Testis (tissue), 5 donors: ENCODE measurements at places on chromosomes 11 and 22. TPM values are rescaled to one million over a fixed set of nuclear protein-coding genes. Genes with fewer than 3 reads are reported as not detected.
A peak's percentile ranks its signal among the peaks of the same experiment; 100 is the strongest.

Gene CDCA5
- 28.5 TPM for total RNA-seq

Gene PRG3
- not detected for total RNA-seq

Gene CNTF
- 1.3 TPM for total RNA-seq

Gene LMO1
- not detected for total RNA-seq

Gene OR8D4
- total RNA-seq: 11.7 TPM

Gene CCDC157
- 81.9 TPM for total RNA-seq

DNA sequence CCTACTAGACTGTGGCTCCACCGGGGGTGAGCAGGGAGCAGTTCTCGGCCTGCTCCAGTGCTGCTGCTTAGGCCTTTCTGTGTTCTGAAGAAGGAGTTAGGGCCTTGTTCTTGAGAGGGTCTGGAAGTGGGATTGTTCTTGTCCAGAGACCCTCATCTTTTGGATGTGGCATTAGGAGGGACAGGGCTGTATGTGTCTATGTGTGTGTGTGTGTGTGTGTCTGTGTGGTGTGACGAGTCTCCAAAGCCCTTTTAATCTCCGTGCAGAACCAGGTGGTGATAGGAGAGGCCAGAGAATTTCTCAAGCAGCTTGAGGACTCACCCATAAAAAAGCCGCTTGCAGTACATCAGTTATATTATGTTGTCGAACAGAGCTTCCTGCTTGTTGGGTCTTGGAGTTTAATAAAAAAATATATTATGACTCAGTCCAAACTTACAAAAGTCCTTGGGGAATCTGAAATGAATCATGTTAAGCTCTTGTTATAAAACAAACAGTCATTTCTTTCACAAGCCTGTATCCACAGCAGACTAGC is 196.5 kb downstream of the TENM4 start:
- H3K27ac ChIP-seq: no peak overlapping the region
- DNase-seq: no peak
- peaks cover 8% of the 10 kb centered on the region for H3K4me1 ChIP-seq
- no peaks in the 10 kb centered on the region for H3K36me3 ChIP-seq
- no peaks in the 10 kb centered on the region for H3K27me3 ChIP-seq

DNA sequence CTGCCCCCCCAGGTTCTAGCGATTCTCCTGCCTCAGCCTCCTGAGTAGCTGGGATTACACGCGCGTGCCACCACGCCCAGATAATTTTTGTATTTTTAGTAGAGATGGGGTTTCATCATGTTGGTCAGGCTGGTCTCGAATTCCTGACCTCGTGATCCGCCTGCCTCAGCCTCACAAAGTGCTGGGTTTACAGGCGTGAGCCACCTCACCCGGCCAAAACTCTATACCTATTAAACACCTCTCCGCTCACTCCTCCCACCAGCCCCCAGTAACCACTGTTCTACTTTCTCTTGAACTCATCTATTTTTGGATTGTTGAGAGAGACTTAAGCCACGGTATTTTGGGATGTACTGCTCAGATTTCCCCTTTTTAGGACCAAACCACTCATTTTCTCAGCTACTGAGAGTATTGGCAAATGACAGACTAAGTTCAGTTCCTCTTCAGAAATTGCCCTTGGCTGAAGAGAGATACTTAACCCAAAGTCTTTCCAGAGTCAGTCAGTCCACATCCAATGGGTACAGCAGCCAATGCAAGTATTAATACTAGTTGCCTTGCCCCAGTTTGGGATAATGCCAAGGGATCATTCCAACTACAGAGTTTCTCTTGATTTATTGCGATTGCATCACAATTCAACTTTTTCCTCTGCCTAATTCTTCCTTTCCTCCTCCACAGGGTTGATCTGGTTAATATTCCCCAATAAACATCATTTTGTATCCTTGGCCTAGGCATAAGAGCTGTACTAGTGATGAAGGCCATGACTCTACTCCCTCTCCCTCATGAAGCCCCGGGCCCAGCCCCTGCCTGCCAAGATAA is 36.8 kb upstream of the CSTF3 start:
- H3K4me1 ChIP-seq: no peaks in the 10 kb centered on the region
- H3K4me3 ChIP-seq: no peak overlapping the region
- DNase-seq: no peak
- no peak overlapping the region for H3K27ac ChIP-seq
- no peaks in the 10 kb centered on the region for H3K36me3 ChIP-seq

DNA sequence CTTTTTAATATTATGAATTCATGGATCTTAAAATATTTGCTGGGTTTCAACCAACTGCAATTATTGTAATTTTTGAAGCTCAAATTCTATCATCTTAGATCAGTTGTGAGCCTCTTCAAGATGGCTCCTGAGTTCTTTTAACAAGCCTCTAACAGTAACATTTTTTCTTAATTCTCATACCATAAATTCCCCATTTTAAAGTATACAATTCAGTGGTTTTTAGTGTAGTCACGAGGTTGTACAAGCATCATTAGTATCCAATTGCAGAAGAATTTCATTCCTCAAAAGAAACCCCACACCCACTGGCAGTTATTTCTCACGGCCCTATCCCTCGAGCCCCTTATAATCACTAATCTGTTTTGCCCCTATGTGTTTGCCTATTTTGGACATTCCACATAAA is 270.8 kb downstream of the SBF2 start:
- no peak for DNase-seq
- no peak overlapping the region for H3K27ac ChIP-seq

GRCh38 chr11:95930948-95931347 is 7.0 kb upstream of the MTMR2 start:
- no peak for DNase-seq
- no peak overlapping the region for H3K4me3 ChIP-seq
- no peaks in the 10 kb centered on the region for H3K4me1 ChIP-seq

DNA sequence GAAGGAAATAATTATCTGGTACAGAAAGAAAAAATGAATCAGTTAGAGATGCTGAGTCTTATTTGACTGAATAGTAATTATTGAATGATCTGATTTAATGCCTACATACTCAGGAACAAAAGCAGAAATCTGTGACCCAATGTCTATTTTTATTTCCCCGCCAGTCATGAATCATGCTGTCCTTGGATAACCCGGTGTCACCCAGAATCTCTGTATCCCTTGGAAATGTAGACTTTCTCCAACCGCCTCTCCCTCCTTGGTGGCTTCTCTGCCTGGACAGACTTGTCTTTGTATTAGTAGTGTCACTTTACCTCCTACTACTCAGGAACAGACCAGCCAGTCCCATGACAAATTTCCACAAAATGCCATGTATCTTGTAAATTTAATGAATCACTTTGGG is 173.3 kb upstream of the PDGFD start:
- H3K4me3 ChIP-seq: no peak overlapping the region
- no peak overlapping the region for H3K27ac ChIP-seq
- H3K4me1 ChIP-seq: no peaks in the 10 kb centered on the region
- DNase-seq: peak; percentile 18

GRCh38 chr22:31235081-31235480 is 23.0 kb downstream of the LIMK2 start:
- H3K36me3 ChIP-seq: no peaks in the 10 kb centered on the region
- H3K4me1 ChIP-seq: peaks cover 8% of the 10 kb centered on the region
- no peak overlapping the region for H3K4me3 ChIP-seq
- no peaks in the 10 kb centered on the region for H3K27me3 ChIP-seq
- DNase-seq: no peak
- no peak overlapping the region for H3K27ac ChIP-seq

GRCh38 chr11:120303004-120303637 is 22.0 kb upstream of the TLCD5 start:
- no peaks in the 10 kb centered on the region for H3K4me1 ChIP-seq
- no peak overlapping the region for H3K4me3 ChIP-seq
- H3K36me3 ChIP-seq: no peaks in the 10 kb centered on the region
- DNase-seq: peak; percentile 84

- no peak overlapping the region for H3K4me3 ChIP-seq
- peaks cover 9% of the 10 kb centered on the region for H3K4me1 ChIP-seq
- no peaks in the 10 kb centered on the region for H3K36me3 ChIP-seq
- H3K27ac ChIP-seq: no peak overlapping the region
- DNase-seq: no peak
These were observed 13.4 kb downstream of the EPS8L2 start for GRCh38 chr11:719214-720016.

- no peak overlapping the region for H3K4me3 ChIP-seq
- DNase-seq: no peak
These were observed 19.3 kb downstream of the MB start for GRCh38 chr22:35597692-35598395.

GRCh38 chr22:36702842-36703215 is 723 bp downstream of the CACNG2 start:
- H3K36me3 ChIP-seq: no peaks in the 10 kb centered on the region
- no peak for DNase-seq
- no peaks in the 10 kb centered on the region for H3K4me1 ChIP-seq
- H3K4me3 ChIP-seq: no peak overlapping the region
- no peaks in the 10 kb centered on the region for H3K27me3 ChIP-seq
- no peak overlapping the region for H3K27ac ChIP-seq

DNA sequence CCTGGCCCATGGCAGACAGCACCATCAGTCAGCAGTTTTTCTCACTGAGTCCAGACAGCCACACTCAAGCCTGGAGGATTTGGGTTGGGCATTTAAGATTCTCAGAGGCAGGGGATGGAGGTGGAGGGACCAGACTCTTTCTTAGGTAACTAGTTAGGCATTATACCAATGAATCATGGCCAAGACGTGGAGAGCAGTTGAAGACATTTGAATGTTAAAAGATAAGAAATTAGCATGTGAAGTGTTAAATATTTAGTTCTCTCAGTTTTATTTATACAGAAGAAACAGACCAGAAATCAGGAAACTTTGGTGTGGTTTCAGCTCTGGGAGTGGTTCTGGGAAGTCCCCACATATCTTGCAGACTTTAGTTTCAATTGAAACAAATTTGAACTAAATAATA is 9.9 kb downstream of the GTF2H1 start:
- no peak for DNase-seq
- peaks cover 22% of the 10 kb centered on the region for H3K4me1 ChIP-seq
- H3K27ac ChIP-seq: peak overlapping the region; percentile 44
- no peaks in the 10 kb centered on the region for H3K27me3 ChIP-seq

GRCh38 chr11:8213376-8213775 is 44.6 kb upstream of the RIC3 start:
- H3K36me3 ChIP-seq: no peaks in the 10 kb centered on the region
- H3K4me1 ChIP-seq: no peaks in the 10 kb centered on the region
- no peak for DNase-seq
- H3K4me3 ChIP-seq: no peak overlapping the region
- H3K27ac ChIP-seq: no peak overlapping the region
- no peaks in the 10 kb centered on the region for H3K27me3 ChIP-seq

GRCh38 chr22:31124811-31125465 is 2.2 kb downstream of the INPP5J start:
- H3K27ac ChIP-seq: no peak overlapping the region
- no peak overlapping the region for H3K4me3 ChIP-seq
- H3K27me3 ChIP-seq: no peaks in the 10 kb centered on the region

GRCh38 chr11:12319988-12320387 is 57.4 kb upstream of the PARVA start:
- H3K36me3 ChIP-seq: no peaks in the 10 kb centered on the region
- no peaks in the 10 kb centered on the region for H3K4me1 ChIP-seq
- H3K27me3 ChIP-seq: no peaks in the 10 kb centered on the region

- no peak for DNase-seq
- H3K4me3 ChIP-seq: peak overlapping the region; percentile 61
- H3K4me1 ChIP-seq: peaks cover 14% of the 10 kb centered on the region
- H3K27ac ChIP-seq: peak overlapping the region; percentile 86
- no peaks in the 10 kb centered on the region for H3K27me3 ChIP-seq
These were observed 369 bp downstream of the DHCR7 start for GRCh38 chr11:71447791-71448256.

GRCh38 chr11:520428-521176 is 13.6 kb upstream of the RNH1 start:
- H3K27me3 ChIP-seq: no peaks in the 10 kb centered on the region
- DNase-seq: no peak
- no peaks in the 10 kb centered on the region for H3K4me1 ChIP-seq
- H3K4me3 ChIP-seq: no peak overlapping the region

DNA sequence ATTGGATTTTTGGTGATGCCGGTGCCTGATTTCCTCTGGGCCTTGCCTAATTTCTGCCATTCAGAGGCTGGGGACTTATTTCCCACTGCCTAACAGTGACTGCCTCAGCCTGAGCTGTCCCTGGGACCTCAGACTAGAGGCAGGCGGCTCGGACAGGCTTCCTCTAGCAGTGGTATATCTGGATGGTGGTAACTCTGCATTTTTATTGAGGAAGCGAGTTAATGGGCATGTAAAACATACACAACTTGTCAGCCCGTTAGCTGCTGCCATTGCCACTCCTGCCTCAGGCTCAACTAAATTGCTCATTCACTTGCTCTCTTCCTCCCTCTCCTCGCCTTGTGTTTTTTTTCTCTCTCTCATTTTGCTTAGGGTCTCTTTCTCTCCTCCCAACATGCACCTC is 561.6 kb downstream of the BUD13 start:
- H3K27me3 ChIP-seq: no peaks in the 10 kb centered on the region
- H3K4me3 ChIP-seq: no peak overlapping the region
- no peaks in the 10 kb centered on the region for H3K36me3 ChIP-seq
- H3K4me1 ChIP-seq: no peaks in the 10 kb centered on the region
- DNase-seq: no peak

- H3K4me1 ChIP-seq: no peaks in the 10 kb centered on the region
- H3K27ac ChIP-seq: no peak overlapping the region
- H3K36me3 ChIP-seq: no peaks in the 10 kb centered on the region
- no peak overlapping the region for H3K4me3 ChIP-seq
These were observed 15.3 kb upstream of the CWF19L2 start for GRCh38 chr11:107472966-107473365.

- no peak overlapping the region for H3K4me3 ChIP-seq
- peak; percentile 61 for DNase-seq
- H3K27ac ChIP-seq: no peak overlapping the region
These were observed 25.8 kb downstream of the KCNC1 start for GRCh38 chr11:17760102-17761029.

DNA sequence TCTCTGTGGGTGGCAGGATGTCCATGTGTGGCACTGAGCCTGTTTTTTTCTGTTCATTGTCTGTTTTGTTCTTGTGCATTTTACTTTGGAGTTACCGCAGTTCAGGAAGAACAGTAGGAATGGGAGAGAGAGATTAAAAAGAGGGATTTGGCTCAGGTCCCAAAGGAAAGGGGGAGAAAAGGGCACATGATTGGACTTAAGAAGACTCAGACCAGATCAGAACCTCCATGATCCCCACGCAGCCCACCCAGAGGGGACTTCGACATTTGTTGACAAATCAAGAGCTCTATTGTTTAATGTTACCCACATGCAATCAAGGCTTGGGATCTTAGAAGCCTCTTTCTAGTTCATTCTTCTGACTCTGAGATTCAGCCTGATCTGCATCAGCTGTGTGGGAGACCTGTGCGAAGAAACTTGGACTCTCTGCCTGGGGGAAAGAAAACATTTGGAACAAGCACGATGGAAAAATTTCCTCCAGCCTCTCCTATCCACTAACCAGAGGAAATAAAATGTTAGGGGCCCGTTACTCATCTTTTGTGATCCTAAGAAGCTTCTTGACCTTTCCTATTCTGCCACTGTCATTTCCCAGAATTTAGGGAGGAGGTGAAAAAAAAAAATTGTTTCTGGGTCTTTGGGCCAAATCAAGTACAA is 119.2 kb downstream of the SPON1 start:
- no peak for DNase-seq
- no peaks in the 10 kb centered on the region for H3K36me3 ChIP-seq
- H3K27ac ChIP-seq: no peak overlapping the region
- H3K27me3 ChIP-seq: no peaks in the 10 kb centered on the region
- no peak overlapping the region for H3K4me3 ChIP-seq

- no peaks in the 10 kb centered on the region for H3K27me3 ChIP-seq
- peak; percentile 63 for DNase-seq
- no peaks in the 10 kb centered on the region for H3K36me3 ChIP-seq
- H3K4me3 ChIP-seq: no peak overlapping the region
- peaks cover 10% of the 10 kb centered on the region for H3K4me1 ChIP-seq
These were observed 236.1 kb downstream of the KCNA4 start for GRCh38 chr11:29780756-29781155.

GRCh38 chr11:47857892-47858543 is 9.9 kb upstream of the NUP160 start:
- no peaks in the 10 kb centered on the region for H3K4me1 ChIP-seq
- no peaks in the 10 kb centered on the region for H3K27me3 ChIP-seq
- no peaks in the 10 kb centered on the region for H3K36me3 ChIP-seq
- H3K27ac ChIP-seq: no peak overlapping the region
- DNase-seq: peak; percentile 20
